ENCODE measurements at places on chromosomes 16 and 17.
A peak's percentile ranks its signal among the peaks of the same experiment; 100 is the strongest.

DNA sequence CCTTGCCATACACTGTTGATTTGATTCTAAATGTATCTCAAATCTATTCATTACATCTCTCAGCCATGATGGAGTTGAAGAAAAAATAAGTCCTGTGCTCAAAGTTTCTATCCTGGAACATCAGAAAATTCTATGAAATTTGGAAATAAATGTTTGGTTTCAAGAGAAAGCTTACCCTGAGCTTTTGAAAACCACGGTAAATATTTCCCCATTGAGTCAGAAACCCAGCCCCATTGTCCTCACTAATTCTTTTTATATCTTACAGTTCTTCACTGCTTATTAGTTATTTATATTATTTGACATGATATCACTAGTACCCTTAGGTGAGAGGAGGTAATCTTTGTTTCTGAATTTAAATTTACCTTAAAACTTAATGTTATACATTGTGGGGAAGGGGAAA lies 128.5 kb downstream of the MRTFB start:
- DNase-seq, result no peak

- no peak for DNase-seq
These were observed 52.8 kb downstream of the MARCHF10 start for GRCh38 chr17:62755141-62755851.

DNA sequence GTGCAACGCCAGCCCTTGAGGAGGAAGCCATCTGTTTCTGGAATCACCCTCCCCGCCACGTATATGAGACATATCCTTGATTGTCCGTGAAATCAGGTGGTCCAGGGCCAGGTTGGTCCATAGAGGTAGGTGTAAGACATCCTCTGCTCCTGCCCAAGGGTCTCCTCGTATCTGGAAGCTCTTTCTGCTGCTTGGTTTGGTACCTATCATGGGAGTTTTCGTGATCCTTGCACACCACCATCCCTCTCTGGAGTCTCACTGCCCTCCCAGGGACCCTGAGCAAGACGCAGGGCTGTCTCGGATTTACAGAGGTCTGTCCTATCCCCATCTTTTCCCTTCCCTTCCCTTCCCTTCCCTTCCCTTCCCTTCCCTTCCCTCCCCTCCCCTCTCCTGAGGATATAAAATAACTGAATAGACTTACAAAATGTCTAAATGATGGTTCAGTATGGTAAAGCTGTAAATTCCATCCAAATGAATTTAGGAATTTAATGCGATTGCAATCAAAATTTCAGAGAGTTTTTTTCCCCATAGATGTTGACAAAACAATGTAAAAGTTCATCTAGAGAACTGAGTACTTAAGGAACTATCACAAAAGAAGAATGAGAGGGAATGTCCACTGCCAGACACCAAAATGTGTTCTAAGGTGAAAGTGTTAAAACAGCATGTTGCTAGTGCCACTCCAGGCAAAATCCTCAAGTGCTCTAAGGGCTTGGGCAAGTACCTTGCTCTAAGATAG lies 2.0 kb upstream of the CCDC42 start:
- no peak for DNase-seq

DNA sequence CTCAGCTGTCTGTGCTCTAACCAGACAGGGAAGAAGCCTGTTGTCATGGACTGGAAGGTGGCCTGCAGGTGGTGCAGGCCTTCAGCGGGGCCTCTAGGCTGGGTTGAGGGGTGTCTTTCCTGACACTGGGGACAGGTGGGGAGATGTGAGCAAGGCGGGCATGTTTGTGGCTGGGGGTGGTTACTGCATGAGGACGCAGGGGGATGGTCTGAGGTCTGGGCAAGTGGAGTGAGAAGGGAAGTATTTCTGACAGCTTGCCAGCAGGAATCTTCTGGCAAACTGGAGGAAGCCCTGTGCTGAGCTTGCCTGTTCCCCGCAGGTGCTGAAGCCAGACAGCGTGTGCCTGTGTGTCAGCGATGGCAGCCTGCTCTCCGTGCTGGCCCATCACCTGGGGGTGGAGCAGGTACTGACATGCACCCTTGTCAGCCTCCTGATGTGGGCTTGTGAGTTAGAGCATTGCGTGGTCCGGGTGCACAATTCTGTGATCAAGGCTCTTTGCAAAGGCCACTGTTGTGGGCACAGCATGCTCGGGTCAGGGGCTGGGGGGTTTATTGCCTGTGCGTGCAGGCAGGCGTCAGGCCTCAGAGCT lies 36.2 kb downstream of the PRMT7 start:
- no peak for DNase-seq

DNA sequence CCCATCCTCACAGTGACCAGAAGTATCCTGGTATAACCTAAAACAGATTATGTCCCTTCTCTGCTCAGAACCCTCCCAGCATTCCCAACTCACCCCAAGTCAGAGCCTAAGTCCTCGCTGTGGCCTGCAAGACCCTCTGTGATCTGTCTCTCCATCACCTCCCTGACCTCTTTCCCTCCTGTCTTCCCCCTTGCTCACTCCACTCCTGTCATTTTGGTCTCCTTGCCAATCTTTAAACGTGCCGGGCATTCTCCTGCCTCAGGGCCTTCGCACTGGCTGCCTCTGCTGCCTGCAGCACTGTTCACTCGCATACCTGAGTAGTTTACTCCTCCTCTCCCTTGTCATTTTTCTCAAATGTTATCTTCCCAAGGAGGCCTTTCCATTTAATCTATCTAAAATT lies 97.7 kb downstream of the GSG1L start:
- no peak for DNase-seq

DNA sequence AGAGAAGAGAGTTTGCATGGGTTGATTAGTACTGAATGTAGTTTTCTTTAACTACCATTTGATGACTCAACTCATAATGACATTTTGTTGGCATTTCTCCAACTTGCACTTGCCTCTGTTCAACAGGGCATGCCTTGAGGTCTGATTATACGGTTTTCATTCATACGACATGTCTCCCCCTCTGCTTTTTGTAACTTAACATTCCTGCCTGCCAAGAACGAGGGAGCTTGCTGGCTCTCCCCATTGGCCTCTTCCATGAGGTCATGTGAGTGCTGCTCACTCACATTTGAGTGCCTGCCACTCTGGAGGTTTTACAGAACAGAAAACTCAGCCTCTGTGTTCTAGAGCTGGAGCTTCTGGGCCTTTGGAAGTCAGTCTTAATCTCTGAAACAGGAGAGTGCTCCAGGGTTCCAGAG lies 19.7 kb downstream of the MAP2K6 start:
- peak; percentile 43 for DNase-seq
